ENCODE measurements at places on chromosomes 11 and 22.
A peak's percentile ranks its signal among the peaks of the same experiment; 100 is the strongest.

DNA sequence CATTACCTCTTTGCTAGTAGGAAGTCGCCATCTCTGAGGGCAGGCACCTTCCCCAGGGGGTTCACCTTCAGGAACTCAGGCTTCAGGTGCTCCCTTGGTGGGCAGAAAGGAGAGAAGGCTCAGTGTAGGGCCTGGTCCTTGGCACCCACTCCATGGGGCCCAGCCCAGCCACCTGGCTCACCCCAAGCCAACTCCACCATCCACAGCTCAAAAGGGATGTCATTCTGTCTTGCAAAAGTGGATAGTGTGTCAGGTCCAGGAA is 2.7 kb upstream of the GSTT4 start:
- DNase-seq: no peak

DNA sequence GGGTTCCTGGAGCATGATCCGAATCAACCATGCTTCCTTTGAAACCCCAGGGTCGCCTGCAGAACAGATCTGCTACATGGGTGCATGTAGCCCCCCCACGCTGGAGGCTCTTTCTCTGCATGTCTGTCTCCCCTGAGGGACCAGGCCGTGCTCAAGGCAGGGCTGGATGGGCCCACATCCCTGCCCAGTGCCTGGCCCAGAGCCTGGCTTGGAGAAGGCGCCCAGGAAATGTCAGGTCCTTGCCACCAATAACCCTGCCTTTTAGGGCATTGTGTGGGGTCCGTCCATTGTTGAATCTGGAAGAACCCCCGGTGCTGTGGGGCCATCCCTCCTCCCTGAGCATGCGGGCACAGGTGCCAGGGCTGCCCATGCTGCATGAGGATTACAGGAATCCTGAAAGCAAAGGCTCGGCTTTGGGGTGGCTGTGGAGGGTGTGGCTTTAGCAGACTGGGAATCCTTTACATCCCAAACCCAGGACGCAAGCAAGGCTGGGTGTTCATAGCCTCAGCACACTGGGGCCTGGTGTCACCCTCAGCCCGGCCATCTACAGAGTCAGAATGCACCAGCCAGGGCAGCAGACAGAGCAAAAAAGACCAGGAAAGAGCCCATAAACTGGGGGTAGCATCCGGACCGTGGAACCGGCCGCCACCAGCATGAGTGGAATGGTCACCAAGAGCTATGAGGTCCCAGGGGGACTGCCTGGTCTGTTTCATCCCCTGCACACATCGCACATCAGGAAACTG is 48.2 kb downstream of the RTL6 start:
- DNase-seq: no peak

DNA sequence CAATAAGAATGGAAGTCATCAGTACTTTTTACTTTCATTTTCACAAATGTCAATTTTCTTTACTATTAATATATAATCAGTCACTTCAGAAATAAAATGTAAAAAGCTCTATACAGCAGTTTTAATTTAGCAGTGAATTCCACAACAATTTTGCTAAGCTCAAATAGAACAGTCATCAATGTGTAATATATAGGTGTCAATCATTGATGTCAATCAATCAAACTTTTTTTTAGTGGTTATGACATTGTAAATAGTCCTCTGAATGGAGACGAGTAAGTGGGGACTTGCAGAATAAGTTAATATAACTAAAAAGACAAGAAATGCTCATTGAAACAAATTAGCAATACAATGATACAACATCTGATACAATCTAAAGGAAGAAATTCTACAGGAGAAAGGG is 327.4 kb downstream of the GUCY1A2 start:
- DNase-seq: no peak

GRCh38 chr11:101010899-101011298 is 118.7 kb downstream of the PGR start:
- DNase-seq: no peak

DNA sequence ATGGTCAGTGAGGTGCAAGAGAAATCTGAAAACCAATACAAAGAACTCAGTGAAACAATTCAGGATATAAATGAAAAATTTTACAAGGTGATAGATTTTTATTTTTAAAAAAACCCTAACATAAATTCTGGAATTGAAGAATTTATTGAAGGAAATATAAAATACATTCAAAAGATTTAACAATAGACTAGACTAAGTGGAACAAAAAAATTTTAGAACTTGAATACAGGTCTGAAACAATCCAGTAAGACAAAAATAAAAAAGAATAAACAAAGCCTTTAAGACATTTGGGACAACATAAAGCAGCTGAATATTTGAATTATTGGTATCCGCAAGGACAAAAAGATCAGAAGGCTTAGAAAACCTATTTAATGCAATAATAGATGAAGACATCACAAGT is 8.7 kb downstream of the SPA17 start:
- no peak for DNase-seq

DNA sequence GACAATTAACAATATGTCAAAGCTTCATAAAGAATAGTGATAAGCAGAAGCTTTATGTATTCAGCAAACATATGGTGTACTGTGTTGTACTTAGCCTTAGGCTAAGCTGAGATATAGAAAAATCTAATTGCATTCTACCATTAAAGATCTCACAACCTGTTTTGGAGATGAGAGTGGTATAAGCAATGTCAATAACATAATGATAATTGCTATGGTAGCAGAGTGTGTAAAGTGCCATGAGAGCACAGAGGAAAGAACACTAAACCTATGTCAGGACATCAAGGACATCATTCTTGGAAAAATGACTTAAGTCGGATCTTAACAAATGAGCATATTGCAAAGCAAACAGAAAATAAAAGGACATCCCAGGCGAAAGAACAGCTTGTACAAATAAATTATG is 28.6 kb upstream of the ANGPTL5 start:
- no peak for DNase-seq

DNA sequence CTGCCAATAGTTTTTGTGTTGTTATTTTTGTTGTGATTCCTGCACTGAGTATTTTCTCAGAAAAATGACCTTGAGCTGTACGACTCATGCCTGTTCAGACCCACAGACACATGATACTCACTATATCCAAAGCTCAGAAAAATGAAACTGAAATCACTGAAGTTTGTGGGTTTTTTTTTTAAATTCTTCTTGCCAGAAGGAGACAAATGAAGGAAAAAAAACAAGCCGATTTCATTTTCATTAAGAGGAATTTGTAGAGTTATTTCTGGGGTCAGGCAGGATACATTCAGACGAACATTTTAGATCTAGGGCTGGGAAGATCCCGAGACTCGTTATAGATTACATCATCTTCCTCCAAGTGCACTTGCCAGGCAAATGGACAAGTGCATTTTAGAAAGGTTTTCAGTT is 60.4 kb downstream of the BMAL1 start:
- no peak for DNase-seq

DNA sequence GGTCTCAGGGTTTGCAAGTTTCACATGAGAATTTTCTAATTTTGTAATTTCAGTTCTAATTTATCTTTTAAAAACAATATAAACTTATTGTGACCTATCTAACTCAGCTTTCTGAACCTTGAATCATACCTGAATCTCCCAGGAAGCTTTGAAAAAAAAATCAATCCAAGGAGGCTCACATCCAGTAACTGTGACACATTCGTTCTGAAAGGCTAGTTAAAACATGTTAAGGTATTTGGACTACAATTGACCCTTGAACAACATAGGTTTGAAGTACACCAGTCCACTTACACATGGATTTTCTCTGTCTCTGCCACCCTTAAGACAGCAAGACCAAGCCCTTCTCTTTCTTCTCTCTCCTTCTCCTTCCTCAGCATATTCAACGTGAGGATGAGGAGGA is 40.0 kb downstream of the DDI1 start:
- no peak for DNase-seq

DNA sequence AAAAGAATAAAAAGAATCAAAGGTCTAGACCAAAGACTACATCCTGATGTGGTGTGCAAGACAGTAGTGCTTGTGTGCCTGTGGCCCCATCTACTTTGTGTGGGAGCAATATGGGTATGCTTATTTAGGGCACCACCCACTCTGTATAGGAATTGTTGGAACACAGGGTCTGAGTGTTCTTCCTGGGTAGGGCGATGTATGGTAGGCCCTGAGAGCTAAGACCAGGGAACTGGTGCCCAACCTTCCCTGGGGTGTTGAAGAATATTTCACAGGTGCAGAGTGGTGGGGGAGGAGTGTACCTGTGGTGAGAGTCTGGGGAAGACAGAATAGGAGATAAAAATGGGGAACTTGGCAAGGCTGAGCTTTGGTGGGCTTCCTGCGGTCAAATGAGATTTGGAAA is 41.9 kb downstream of the MICAL2 start:
- DNase-seq: no peak

GRCh38 chr11:95661162-95661561 is 128.4 kb downstream of the FAM76B start:
- DNase-seq: no peak

- DNase-seq: no peak
Measured at GRCh38 chr22:38403812-38404211, 51.2 kb downstream of the KCNJ4 start.

DNA sequence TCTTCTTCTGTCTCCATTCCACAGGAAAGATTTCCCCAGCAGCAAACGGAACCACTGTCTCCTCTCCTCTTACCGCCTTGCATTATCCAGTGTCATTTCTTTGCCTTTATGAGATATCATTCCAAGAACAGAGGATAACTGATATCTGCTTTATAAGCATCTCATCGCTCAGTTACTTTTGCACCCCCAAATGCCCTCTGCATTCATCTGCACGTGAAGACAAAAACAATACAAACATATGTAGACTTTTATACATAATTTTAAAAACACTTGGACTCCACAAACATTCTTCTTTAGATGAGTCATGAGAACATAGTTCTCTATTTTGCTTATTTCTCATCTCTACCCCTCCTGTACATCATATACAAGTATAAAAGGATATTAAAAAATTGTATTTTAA is 512 bp upstream of the OR51T1 start:
- no peak for DNase-seq

DNA sequence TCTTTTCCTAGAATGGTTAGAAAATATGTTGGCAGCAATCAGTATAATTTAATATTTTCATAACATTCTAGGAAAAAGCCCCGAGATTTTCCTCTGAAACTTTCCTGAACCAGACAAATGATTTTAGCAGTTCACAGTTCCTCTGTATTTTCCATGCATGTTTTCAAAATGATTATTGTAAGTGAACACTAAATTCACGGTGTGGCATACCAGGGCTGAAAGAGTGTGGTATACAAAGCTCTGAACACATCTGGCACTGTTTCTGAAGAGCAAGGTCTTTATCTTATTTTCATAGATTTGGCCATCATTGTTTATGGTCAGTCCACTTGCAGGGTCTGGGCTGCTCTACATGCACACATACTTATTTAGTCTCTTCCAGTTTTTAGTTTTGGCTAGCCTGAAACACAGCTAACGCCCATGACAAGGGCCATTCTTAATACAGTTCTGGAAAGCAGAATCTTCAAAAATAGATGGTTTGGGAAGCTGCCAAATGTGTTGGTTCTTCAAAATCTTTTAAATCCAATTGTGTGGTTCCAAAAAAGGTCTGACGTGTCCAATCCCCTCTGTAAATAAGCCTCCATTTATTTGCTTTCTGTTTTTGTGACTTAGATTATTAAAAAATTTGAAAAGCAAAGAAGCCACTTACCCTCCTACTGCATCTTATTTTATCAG is 7.9 kb upstream of the GAB2 start:
- DNase-seq: no peak

GRCh38 chr11:117176186-117176585 is 2.4 kb upstream of the SIDT2 start:
- DNase-seq: no peak

DNA sequence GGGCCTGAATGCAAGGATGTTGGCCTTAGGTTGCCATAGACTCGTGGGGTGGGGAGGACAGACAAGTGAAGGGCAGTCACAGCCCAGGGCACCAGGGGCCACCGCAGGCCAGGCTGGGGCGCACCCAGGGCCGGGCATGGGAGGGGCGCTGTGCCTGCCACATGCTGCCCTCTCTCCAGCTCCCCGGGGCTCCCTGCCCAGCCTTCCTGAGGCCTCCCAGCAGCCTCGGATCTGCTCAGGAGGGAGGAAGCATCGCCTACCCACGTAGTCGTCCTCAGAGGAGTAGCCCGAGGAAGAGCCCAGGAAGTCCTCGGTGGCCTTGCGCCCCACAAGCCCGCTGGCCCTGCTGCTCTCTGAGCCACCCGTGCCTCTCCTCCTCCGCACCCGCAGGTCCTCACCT is 5.2 kb downstream of the SUN2 start:
- DNase-seq: no peak

- no peak for DNase-seq
Measured at GRCh38 chr11:110966131-110966530, 253.9 kb upstream of the ARHGAP20 start.

DNA sequence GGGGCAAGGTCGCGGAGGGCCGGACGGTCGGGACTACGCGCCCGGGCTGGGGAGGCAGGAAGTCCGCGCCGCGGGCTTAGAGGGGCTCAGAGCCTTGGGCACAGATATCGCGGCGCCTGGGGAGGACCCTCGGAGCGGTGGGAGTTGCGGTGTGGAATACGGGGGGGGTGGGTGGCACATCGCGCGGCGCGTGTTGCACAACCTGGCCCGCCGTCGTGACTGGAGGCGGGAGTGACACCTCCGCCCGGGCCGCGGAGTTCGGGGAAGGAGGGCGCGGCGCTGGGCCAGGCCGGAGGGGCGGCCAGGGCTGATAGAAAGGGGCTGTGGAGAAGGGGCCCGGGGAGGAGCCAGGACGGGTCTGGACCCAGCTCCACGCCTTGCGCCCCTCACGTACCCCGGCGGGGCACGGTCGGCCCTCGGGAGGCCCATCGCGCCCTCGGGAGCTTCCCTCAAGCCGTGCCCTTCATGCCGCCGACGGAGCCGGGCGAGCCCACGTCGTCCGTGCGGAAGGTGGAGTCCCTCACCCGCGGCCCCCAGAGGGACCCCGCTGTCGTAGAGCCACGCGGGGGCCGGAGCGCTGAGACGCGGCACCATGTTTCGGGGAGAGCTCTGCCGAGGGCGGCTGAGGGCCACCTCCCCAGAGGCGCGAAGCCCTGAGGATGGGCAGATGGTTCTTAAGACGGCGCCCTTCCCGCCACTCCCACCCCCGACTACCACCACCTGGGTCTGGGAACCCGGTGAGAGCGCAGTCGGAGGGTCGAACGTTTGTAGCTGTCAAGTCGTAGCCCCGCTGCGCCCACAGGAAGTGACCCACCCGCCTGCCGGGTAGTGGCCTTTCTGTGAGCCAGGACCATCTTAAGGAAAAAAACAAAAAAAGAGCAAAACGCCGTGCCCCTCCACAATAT is 729 bp downstream of the IL17RA start:
- DNase-seq: peak; percentile 16
